Activated gamma-delta T cell (primary cell): ENCODE measurements at places on chromosomes 5 and 9.

- no peak for DNase-seq
Measured at GRCh38 chr5:14900693-14901461, 29.3 kb upstream of the ANKH start.

GRCh38 chr5:110056580-110057114, 366.9 kb downstream of the MAN2A1 start:
- DNase-seq: no peak

DNA sequence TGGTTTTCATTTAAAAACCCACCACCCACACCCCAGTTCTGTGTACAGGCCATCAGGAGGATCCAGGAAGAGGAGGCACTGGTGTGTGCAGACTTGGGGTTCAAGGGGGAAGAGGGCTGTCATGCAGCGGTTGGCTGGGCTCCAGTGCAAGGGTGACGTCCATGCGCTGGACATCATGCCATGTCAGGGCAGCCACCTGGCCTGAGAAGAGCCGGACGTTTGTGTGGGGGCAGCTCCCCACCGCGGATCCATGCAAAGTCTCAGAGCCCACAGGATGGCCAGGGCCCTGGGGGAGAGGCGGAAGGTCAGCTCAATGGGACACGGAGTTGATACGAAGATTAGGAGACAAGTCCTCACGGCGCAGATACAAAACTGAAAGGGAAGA, 11.1 kb downstream of the BRD9 start:
- DNase-seq: no peak

DNA sequence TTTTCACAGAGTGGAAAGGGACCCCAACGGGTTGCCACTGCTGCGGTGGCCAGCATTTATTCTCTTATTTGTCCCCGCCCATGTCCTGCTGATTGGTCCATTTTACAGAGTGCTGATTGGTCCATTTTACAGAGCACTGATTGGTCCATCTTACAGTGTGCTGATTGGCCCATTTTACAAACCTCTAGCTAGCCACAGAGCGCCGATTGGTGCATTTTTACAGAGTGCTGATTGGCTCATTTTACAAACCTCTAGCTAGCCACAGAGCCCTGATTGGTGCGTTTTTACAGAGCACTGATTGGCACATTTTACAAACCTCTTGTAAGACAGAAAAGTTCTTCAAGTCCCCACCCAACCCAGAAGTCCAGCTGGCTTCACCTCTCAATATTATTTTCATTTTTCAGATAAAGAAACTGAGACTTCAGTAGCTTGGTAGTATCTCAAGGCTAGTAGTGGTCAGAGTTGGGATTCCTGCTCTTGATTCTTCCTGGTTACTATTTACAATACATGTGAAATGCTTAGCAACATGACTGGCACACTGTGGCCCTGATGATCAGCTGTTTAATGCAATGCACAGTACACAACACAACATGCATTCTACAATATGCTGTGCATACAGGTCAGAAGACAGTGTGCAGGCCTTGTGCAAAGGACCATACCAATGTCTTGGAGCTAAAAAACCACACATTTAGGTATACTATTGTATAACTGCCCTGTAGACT, 63.6 kb upstream of the BOD1 start:
- DNase-seq: no peak

DNA sequence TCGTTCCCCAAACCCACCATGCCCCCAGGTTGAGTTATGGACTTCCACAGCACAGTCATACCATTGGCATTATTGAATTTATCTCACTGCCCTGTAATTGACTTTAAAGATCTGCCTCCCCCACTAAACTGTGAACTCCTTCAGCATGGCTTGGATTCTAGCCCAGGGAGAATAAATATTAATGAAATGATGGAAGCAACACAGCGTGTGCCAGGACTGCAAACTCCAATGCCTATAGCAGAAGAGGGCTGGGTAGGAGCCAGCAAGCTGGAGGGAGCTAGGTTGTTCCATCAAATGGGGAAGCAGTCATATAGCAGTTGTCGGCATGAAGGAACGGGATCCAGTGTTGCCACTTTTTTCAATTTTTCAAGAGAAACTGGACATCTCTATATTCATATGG, 69.0 kb upstream of the MSX2 start:
- DNase-seq: no peak

DNA sequence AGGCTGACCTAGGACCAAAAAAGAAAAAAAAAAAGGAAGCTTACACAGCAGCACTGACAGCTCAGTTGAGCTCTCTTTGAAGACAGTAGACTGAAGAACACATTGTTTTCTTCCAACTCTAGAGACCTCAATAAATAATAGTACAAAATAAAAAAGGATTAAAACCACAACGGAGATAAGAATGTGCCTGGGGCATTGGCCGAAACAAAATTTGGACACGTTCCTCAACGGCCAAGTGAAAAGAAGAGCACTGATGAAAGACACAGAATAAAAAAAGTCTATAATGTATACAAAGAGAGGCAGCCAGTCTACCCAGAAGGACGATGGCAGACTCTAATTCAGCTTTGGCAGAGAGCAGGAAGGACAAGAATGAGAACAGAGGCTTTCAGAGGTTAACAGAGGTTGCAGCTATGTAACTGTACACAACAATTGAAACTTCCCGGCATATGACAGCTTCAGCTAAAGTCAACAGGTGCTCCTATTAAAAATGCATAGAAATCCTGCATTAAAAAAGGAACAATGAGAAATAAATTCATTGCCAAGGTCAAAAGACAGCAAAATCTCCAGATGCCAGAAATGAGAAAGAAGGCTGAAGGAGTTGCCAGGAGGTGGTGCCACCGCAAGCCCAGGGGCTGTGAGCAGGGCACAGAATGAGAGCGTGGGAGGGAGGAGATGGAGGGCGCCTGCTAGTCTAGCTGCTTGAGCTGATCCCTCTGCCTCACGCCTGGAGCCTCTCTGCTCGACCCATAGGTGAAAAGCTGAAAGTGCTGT, 113.9 kb downstream of the DCP2 start:
- no peak for DNase-seq

- no peak for DNase-seq
Measured at GRCh38 chr9:134522502-134522848, 119.1 kb upstream of the COL5A1 start.

GRCh38 chr5:14041528-14042192, 97.2 kb upstream of the DNAH5 start:
- DNase-seq: no peak
